ENCODE measurements at places on chromosomes 5 and 9.

DNA sequence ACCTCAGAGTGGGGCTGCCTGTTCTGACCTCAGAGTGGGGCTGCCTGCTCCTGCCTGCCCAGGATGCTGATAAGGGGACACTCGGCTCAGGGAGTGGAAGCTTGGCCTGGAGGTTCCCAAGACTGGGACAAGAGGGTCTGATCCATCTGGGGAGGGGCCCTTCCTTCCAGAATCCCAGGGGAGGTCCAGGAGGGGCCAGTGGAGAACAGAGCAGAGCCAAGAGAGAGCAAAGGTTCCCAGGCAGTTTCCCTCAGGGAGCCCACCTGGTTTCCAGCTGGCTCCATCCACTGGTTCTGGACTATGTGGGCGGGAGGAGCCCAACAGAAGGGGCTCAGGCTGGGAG is 49.1 kb upstream of the RNU6ATAC start:
- no peak for DNase-seq

- no peak for DNase-seq
Measured at GRCh38 chr9:105510024-105510423, 47.9 kb upstream of the FKTN start.

GRCh38 chr5:141528291-141528984 is 39.6 kb downstream of the PCDHGC5 start:
- DNase-seq = no peak

- DNase-seq = no peak
Measured at GRCh38 chr5:5787373-5787772, 364.9 kb downstream of the ICE1 start.

- no peak for DNase-seq
Measured at GRCh38 chr9:87040410-87041009, 93.2 kb upstream of the GAS1 start.
